ENCODE measurements at places on chromosomes 6 and 20.

DNA sequence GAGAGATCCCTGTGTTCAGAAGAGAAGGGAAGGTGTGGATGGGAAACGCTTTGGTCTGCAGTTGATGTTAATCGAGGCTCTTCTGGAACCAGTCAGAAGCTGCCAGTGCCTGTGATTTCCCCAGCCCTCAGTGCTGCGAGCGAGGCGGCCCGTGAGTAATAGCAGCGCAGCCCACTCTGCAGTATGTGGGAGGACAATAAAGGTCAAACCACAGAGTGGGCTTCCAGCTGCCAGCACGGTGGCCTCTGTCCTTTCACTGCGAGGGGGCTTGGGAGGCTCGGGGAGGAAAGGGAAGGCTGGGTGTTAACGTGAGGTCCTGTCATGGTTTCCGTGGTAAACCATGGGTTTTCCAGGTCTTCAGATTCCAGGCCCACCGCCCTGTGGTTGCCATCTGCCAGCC, 32.3 kb upstream of the TAGAP start:
- no peak for DNase-seq

DNA sequence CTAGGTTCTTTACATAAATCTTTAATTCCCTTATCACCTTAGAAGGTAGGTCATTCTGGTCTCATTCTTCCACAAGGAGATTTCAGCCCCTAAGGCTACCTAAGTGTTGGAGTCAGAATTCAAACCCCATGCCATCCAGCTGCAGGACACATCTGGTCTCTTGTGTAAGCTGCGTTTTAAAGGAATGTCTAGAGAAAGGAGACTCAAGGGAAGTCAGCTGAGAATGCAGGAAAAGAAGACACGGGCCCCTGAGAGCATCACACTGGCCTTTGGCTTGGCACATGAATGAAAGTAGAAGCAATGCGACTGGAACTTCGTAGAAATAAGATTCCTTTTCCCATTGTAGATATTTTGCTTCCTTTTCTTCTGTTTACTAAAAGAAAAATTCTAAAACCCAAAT, 76.7 kb upstream of the SYNJ2 start:
- DNase-seq, result no peak

GRCh38 chr6:160507420-160507819, 156.7 kb downstream of the LPA start:
- DNase-seq, result no peak

DNA sequence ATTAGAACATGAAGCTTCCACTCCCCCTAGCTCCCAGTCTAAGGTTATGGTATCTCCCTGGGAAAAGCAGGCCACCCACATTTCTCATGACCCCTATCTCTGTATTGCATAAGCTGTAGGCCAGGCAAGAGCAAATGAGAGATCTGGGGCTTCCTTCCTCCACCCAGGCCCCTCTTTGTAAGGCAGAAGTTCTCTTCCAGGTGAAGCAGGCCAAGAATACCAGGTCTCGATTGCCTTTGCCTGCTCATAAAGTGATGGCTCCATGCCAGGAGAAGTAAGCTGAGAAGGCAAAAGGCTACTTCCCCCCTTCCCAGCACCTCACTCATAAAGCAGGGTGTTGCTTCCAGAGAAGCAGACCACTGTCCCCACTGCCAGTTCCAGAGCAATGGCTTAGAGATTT, 144.1 kb upstream of the KCNK16 start:
- no peak for DNase-seq

DNA sequence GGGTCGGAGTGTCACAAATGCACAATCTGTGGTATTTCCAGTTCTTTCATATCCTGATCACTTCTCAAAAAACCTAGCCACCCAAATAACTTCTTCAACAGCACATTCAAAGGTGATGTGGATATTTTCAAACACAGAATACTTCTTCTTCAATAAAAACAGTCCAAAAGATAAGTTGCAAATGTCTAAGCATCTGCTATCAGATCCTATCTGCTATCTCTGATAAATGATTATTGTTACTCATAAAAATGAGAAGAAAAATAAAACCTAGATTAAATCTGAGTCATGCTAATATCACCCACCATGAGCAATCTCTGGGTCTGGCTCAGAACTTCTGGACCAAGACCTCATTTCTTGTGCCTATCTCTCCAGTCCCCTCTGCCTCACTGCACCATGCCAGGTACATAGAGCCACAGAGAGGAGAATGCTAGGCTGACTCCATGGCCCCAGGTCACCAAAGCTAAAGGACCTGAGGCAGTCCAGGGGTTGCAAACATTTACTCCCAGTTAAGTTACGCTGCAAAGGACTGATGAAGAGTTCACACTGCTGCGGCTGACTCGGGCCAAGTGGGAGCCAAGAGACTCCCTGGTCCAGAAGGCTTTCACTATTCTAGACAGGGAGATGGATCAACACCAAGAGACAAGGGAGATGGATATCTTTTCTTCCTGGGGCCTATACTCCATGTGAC, 101.4 kb downstream of the KIF13A start:
- no peak for DNase-seq

DNA sequence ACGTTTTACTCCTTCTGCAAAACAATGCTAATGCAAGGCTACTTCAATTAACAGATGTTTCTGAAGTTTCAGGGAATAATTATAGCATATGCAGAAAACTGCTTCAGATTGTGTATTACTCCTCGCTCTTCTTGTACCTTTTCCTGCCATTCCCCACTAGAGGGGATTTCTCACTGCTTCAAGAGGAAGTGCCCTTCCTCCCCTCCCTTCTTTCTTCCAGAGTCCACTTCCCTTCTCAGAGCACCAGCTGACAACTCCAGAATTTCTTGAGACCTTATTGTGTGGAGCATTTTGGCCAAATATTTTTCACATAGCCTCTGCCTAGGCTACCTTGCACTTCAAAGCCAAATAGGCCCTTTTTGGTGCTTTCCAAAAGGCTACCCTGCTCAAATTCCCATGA, 12.7 kb upstream of the MCUR1 start:
- DNase-seq, result no peak

GRCh38 chr20:46894579-46894958, at the start of gene EYA2:
TSS of gene EYA2 (plus strand) at chr20:46894843. CDS start at chr20:46990011, 95,168 bp downstream.
- no peak for DNase-seq

GRCh38 chr6:37741757-37742400, 44.2 kb upstream of the MDGA1 start:
- DNase-seq, result no peak

- DNase-seq, result no peak
These were observed 786.1 kb downstream of the TFAP2A start for GRCh38 chr6:9628819-9629218.

GRCh38 chr20:23596579-23597250, 9.0 kb downstream of the CST9 start:
- no peak for DNase-seq

DNA sequence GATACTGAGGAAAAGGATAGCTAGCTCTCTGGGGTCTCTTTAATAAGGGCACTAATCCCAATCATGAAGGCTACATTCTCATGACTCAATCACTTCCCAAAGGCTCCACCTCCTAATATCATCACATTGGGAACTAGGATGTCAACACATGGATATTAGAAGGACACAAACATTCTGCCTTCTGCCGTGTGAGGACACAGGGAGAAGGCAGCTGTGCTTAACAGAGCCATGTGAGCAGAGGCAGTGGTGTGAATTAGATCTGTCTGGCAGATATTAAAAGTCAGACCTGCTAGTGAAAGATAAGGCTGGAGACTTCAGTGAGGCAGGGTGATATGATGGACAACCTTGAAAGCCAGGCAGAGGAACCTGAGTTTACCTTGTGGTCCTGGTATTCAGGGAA, 341.9 kb downstream of the ARHGAP18 start:
- DNase-seq, result no peak

DNA sequence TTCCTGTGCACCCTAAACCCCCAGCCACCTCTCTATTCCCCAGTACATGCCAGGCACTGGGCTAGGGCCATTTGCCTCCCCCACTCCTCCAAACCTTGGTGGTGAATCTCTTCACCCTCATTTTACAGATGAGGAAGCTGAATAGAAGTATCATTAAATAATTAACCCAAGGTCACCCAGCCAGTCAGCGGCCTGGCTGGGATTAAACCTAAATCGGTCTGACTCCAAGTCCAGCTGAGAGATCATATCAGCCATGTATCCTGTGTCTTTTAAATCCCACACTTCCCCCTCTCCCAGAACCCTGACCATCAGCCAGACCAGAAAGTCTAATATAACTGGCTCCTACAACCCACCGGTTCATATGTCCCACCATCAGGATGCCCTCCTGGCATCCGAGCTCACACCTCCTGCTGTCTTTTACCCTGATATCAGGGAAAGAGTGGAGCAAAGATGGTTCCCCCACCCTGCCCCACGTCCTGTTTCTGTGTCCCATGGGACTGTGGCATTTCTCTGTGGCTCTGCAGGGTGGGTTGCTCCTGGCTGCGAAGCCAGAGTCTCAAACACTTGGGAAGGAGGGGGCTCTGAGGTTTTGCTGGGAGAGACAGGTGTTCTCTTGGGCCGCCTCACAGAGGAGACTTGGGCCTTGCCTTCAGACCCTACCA, 145.3 kb downstream of the VEGFA start:
- no peak for DNase-seq

DNA sequence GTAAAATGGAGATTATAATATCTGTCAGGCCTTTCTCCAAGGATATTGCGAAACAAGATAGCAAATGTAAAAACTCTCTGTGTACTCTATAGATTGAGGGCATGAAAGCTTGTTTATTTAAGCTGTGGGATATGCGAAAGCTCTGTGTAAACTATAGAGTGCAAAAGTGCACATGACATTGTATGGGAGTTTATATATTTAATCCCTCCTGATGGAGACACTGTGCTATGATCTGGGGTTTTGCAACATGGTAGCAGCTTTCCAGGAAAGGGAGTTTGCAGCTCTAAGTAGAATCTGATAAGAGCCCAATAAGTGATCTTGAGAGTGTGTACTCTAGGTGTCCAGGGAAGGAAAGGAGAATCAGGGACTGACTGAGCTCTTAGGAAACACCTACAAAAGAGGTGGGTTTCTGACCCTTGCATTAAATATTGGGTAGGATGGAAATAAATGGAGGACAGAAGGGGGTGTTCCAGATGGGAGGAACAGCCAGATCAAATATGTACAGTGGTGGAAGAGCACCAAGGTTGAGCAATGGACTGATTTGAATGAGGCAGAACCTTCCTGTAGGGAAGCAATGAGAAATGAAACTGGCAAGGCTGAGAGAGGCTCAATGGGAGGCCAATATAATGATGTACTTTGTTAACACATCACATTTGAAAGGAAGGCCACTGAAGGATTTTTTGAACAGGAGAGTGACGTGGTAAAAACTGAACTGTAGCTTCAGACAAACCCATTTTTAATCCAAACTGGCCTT, 450.1 kb downstream of the GJA1 start:
- DNase-seq, result no peak

- no peak for DNase-seq
These were observed 179.3 kb downstream of the MTHFD1L start for GRCh38 chr6:151044465-151045441.

GRCh38 chr6:168385858-168386735, 54.9 kb upstream of the SMOC2 start:
- no peak for DNase-seq

DNA sequence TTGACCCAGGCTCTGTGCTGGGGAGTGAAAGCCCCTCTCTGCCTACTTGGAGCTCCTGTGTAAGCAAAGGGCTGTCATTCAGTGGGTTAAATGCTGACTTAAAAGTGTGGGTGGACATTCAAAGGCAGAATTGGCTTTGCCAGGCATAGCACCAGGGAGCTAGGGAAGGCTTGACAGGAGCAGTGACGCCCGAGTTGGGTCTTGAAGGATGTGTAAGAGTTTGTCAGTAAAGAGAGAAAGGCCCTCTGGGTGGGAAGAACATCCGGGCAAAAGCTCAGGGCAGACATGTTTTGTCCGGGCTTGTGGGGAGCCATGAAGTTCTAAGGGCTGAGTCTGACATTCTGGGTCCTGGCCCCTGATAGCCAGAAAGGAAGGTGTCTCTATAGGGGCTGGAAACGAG, 27.9 kb upstream of the CHMP4B start:
- DNase-seq, result no peak

DNA sequence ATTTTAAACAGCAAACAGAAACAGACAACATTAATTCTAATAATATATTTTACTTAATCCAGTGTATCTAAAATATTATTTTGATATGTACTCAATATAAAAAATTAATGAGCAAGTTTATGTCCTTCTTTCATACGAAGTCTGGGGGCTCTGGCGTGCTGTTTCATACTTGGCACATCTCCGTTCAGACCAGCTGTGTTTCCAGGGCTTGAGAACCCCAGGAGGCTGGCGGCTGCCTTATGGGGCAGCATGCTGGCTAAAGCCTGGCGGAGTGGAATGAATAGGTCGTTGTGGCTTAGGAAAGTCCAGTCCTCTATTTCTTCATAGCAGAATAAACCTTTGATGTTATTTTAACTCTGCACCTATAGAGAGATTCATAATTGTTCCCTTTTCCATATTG, 43.3 kb downstream of the DUSP22 start:
- no peak for DNase-seq

DNA sequence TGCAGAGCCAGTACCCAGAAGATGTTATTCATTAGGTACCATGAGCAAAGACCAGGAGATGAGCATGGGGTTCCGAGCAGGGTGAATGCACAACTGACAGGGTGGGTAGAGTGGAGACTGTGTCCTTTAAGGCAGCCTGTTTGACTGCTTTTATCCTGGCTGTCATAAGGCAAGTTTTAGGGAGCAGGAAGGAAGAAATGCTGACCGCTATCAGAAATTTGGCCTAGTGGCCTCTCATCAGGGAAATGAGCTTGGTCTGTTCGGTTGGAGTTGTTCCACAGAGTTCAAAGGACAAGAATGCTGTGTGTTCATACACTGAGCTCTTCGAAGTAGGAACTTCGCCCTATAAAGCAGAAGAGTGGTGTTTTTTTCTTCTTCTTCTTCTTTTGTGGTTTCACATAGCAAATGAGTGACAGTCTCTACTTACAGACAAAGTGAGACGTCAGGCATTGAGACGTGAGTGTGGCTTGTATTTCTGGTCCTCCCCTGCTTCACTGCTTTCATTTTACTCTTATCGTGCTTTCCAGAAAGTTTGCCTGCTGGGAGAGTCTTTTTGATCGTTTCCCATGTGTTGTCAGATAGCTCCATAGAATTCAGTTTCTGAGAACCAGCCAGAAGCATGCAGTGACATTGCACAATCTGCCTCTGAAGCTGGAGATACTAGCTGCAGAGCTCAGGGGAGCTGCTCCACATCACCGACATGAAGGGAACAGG, at the start of gene CASS4:
CASS4 (plus strand) TSS at position 502 of the 714 bp plus-strand sequence; CDS start at position 701, 199 bp downstream.
- DNase-seq, result no peak

DNA sequence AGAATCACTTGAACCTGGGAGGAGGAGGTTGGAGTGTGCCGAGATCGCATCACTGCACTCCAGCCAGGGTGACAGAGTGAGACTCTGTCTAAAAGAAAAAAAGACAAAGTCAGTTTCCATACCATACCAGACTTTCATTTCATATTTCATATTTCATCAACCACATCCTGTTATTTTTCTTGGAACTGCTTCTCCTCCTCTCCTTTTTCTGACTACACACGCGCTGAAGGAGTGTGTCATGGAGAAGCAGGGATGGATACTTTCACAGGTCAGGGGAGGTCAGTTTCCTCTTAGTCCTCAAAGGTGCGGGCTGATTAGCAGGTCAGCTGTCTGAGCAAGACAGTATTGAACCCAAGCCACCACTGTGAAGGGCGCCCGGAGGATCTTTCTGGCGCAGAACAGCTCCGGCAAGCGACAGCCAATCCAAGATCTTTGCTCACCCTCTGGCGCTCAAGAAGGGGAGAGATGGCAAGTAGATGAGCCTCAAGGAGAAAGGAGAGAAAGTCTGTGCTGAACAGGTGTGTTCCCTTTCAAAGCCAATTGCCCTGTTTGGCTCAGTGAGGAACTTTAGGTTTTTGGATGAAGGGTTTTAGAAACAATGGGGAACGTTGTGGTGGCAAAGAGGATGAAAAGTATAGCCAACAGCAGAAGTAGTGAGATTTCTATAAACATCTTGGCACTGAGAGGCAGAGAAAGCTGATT, 18.9 kb upstream of the SYNJ2 start:
- no peak for DNase-seq

GRCh38 chr6:112274774-112275173, 20.4 kb upstream of the LAMA4 start:
- no peak for DNase-seq
